ENCODE measurements at places on chromosomes 7 and 10.

DNA sequence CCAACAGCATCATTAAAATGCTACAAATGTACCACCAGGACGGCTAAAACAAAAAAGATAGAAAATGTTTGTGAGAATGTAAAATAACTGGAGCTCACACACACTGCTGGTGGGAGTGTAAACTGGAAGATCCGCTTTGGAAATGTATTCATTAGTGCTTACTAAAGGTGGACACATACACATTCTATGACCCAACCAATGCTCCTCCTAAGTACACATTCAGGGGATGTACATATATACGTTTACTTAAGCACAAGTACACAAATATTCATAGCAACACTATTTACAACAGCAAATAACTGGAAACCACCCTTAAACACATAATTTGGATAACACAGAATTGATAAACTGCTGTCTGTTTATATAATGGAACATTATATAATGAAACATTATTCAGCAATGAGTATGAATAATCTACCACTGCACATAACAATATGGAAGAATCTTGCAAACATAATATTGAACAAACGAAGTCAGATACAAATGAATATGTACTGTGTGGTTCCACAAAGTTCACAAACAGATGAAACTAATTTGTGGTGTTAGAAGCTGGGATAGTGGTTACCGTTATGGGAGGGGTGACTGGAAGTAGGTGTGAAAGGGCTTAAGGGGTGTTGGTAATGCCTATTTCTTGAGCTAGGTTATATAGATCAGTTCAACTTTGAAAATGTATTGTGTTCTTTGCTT lies 52.1 kb downstream of the STRA8 start:
- no peak for DNase-seq

- no peak for DNase-seq
These were observed 573.5 kb downstream of the TNS3 start for GRCh38 chr7:47008461-47008860.

DNA sequence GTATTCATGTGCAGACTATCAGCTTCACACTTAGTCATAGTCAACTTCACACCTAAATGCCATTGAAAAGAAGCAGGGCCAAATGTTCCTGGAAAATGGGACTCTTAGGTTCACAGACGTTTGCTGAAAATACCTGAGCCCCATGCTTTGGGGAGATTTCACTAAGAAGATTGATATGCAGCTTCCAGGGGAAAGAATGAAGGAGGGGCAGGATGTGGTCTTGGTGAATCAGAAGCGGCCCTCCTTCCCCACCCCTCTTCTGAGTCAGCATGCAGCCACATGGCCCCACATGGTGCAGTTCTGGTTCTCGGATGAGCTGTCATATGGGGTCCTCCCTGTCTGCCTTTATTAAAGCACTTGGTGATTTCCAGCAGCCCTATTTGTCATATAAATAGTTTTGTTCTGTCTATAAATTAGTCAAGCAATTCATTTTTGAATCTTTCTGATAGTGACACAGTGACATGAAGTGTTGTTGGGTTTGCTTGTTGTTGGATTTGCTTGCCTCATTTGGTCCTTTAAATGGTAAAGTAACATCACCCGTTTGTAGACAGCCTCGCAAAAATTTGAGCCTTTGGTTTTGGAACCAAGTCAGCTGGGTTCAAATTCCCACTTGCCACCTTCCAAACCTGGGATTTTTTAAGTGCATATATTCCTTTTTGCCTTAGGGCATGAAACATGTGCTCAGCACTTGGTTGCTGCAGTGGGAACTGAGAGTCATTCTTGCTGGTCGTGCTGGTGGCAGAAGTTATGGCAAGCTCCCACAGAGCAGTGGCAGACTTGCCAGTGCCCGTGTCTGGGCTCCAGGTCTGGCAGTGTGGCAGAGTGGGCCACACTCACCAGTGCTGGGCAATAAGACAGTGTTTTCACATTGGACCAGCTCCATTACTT lies 68.1 kb upstream of the CDK6 start:
- peak; percentile 97 for DNase-seq

DNA sequence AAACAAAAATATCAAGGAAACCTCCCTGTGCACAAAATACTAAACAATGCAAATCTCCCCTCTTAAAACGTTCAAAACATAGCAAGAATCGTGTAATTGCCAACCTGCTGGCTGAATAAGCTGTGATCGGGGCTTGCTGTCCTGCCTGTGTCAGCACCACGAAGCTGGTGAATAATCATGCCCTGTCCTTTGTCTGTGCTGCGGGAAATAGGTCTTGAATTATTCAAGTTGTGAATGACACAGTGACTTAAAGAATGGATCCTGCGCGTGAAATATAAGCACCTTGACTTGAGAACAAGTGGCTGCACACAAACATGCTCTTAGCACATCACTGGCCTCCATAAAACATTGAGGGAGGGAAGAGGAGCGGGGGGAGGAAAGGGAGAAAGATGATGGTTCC lies 130.2 kb downstream of the OAT start:
- no peak for DNase-seq

DNA sequence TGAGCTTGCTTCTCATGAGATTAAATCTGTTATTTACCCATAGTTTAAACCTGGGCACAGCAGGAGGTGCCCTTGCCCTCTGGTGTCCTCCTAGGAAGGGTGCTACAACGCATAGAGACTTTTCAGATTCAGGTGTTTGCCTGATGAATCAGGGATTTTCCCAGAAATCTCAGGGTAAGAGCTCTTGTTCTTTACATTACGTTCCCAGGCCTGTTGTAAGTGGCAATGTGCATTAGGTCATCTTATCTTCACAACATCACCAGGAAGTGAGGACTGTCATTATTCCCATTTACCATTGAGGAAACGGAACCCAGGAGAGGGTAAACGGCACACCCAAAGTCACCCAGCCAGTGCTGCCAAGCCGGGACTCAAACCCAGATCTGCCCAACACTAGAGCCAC lies 73.0 kb downstream of the NHLRC2 start:
- DNase-seq, result no peak
